Activated gamma-delta T cell (primary cell): ENCODE measurements at places on chromosomes 6 and 20.

- no peak for DNase-seq
Measured at GRCh38 chr6:14148471-14148870, 30.9 kb downstream of the CD83 start.

DNA sequence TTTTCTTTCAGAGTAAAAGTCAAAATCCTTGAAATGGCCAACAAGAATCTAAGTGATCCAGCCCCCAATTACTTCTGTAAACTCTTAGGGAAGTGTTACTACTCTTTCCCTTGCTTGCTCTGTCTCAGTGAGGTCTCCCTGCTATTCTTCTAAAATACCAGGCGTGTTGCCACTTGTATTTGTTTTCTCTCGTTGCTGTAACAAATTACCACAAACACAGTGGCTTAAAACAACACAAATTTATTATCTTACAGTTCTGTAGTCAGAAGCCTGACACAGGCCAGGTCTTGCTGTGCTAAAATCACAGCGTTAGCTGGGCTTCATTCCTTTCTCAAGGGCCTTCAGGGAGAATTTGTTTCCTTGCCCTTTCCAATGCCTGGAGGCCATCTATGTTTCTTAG is 59.9 kb downstream of the HECA start:
- DNase-seq, result no peak

DNA sequence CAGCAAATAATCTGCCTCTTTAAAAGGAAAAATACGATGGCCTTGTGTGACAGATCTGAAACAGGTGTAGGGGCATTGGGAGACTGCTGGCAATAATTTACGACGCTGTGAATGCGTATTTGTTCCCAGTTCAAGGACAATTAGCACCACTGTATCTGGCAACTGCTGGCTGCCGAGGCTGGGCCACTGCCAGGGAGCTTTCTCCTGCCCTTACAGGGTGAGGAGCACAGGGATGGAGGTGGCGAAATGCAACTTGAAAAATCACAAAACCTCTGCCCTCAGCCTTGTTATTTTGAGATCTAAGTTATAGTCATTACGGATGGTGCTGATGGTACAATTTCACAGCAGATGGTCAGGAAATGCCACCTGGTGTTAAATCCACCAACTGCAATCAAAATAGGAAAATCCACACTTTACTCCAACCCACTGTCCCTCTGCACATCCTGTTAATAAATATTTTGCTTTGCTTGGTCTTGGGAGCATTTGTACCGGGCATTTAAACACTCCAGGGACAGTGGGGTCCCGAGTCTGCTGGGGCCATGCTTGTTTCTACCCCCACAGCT is 6.4 kb downstream of the MYLK4 start:
- DNase-seq, result no peak

- DNase-seq, result no peak
Measured at GRCh38 chr6:2492686-2493523, 247.5 kb upstream of the GMDS start.

DNA sequence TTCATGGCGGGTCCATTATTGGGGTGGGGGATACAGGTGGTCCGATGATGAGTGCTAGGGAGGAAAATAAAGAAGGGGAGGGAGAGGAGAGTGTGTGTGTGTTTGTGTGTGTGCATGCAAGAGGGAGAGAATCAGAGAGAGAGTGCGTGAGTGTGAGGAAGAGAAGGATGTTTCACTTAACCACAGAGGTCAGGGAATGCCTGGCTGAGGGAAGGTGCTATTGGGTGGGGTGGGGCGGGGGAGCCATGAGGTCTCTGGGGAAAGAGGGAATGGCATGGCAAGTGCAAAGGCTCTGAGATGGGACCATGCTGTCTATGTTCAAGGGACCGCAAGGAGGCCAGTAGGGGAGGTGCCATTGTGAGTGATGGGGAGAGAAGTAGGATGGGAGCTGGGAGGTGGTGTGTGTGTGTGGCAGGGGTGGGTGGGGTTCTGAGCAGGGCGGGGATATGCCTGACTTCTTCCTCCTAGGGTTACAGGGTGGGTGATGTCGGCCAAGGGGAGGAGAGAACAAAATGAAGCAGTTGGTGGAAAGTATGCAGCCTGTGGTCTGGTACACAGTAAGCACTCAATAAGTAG is 23.0 kb downstream of the CEBPB start:
- DNase-seq, result no peak

DNA sequence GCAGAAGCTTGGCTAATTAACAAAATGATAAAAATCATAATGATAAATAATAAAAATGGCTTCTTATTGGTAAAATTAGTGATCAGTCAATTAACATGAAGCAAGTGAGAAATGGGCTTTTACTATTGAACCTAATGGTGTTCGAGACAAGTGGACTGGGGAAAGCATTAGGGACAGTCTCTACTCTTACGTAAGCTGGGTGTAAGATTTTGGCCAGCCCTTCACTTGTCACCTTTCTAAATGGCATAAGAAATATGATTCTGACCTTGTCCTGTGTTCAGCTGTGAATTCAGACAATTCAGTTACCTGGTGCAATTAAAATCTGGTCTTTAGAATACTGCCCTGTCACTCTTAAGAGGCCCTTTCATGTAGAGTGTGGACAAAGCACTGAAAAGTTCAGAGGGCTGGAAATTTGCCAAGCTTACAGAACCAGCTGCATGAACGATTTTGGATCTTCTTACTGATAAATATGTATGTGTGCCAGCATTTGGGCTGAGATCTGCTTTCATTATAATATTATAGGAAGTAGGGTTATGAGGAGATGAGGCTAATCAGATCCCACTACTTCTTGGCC is 115.9 kb downstream of the QRSL1 start:
- DNase-seq, result no peak
